ENCODE measurements at places on chromosomes 2 and 18.

DNA sequence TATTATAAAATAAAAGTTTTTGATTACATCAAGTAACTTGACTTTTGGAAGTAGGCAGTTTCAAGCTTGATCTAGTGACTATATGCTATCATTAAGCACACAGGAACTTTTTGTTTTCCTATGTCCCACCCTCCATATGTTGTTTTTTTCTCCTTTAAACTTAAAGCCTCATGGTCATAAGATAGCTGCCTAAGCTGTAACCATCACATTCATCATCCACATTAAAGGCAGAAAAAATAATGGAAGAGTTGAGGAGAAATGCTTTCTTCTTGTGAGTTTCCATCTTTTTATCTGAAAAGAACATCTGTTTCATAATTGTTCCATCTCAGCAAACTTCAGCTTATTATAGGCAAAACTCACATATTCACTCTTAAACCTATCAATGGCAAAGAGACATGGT, 630.4 kb downstream of the STK39 start:
- DNase-seq: no peak

GRCh38 chr2:64487256-64488049, 33.5 kb downstream of the LGALSL start:
- DNase-seq: no peak

DNA sequence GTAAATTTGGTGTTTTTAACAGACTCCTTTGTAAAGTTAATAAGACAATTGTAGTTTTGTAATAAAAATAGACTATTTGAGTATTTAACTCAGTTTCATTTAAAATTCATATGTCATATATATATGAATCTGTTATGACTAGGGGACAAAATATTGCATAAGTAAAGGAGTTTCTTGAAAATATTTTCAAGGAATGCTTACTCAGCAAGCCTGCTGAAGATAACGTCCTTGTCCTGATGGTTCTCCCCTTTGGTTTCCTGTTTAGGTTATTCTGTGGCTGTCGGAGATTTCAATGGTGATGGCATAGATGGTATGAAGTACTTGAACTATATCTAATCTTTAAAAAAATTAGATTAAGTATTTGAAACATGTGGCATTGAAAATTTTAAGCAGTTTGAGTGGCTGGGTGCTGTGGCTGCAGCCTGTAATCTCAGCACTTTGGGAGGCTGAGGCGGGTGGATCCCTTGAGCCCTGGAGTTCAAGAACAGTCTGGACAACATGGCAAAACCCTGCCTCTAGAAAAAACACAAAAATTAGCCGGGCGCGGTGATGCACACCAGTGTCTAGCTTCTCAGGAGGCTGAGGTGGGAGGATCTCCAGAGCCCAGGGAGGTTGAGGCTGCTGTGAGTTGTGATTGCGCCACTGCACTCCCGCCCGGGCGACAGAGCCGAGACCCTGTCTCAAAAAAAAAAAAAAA, 47.1 kb downstream of the ITGAV start:
- DNase-seq: no peak

GRCh38 chr2:44450082-44450481, 88.3 kb downstream of the CAMKMT start:
- DNase-seq: no peak

DNA sequence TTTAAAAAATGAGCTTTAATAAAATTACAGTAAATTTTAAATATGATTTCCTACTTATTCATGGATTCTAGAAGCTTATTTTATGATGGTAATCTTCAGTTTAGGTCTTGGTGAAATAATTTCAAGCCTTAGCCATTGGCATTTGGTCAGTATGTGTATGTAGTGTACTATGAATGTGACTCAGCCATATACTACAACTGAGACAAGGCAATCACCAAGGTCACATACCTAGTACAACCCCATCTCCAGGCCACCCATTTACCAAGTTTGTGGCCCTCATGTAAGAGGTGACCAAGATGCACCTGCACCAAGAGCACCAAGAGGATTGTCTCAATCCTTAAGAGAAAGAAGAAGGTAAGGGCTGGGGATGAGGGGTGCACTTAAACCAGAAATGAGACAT, 54.8 kb upstream of the FRZB start:
- DNase-seq: no peak

- DNase-seq: no peak
Observed at GRCh38 chr2:28979041-28979440, 2.1 kb upstream of the TOGARAM2 start.

- peak; percentile 6 for DNase-seq
Observed at GRCh38 chr2:235669269-235669831, 175.5 kb downstream of the AGAP1 start.
